ENCODE measurements at places on chromosomes 2 and 18.
A peak's percentile ranks its signal among the peaks of the same experiment; 100 is the strongest.

DNA sequence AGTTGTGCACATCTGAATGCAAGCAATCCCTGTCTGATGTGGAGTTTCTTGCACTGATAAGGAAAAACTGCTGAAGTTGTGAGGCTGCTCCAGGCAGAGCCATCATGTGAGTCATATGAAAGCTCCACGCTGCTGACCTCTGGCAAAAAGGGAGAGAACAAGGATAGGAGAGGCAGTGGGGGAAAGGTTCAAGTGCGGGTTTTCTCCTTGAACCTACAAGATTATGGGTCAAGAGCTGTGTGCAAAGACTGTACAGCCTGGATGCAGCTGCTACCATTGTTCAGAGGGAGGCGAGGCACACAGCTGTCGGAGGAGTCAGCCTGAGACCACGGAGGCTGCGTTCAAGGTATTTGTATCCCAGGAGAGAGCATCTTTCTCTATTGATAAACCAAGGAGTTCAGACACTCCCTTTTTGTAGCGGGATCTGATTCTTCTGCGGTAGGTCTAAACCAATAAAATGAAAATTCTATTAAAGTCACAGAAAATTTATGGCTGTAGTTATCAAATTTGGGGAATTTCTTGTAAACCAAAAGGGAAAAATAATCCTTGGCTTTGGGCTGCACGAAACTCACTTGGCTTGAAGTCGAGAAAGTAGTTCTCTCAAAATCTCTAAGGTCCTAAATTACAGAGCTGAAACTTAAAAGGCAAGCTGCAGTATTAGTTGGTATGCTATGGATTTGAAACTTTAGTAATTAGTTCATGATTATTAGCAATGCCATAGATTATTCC is at the start of gene CDK15:
TSS of gene CDK15 (plus strand) at position 96 of the 729 bp plus-strand sequence. CDS start at position 224, 128 bp downstream.
- no peak for DNase-seq

DNA sequence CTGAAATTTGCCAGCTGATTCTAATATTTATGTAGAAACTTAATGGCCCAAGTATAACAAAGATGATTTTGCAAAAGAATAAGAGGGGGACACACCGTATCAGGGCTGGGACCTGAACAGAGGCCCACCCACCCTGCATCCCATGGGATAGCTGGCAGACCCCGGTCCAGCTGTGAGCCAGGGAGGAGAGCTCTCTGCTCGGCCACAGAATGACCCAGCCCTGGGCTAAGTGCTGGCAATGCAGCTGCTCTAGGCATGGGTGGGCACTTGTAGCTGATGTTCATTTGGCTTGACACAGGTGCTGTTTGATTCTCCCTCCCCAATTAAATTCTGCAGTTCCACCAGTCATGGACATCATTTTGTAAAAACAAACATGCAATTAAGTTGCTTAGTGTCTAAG is 522.8 kb upstream of the RAB6C start:
- DNase-seq: no peak

GRCh38 chr2:196925051-196925767 is 1.3 kb downstream of the PGAP1 start:
- no peak for DNase-seq

- DNase-seq: no peak
These were observed 35.4 kb upstream of the CYP26B1 start for GRCh38 chr2:72183016-72183415.

DNA sequence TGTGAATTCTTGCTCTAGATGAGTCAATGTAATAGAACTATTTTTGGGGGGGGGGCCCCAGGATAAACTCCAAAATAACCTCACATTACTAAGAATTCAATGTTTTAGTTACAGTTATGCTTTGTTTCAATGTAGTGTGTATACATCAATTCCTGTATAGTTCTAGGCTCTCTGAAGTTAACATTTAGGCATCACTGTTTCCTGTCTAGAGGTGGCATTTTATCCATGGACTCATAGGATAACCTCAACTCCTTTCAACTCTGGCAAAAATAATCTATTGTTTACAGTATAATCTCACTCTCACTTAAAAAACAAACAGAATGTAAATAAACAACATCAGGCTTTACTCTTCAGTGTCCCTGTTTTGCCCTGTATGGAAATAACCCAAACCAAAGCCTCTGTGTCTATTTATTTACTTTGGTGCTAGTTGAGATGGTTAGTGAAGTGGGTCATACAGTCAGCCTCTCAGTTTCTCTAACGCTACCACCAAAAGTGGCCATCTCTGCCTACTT is 79.3 kb upstream of the MMADHC start:
- no peak for DNase-seq

DNA sequence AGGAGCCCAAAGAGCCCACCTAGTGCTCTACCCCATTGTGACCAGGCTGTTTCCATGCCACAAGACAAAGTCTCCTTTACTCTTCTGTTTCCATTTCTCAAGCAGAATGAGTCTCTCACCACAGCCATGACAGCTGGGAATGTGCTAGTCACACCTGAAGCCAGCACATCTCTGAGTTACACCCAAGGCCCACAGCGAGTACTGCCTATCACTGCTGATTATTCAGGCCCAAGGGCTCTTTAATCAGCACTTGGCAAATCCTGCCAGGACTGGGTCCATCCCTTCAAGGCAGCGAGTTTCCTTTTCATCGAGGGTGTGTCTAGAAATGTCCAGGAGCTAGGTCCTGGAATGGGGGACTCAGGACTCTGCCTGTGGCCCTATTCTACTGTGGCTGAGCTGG is 14.6 kb upstream of the PPP1R1C start:
- no peak for DNase-seq

- peak; percentile 61 for DNase-seq
These were observed 26.0 kb downstream of the CTAGE1 start for GRCh38 chr18:22391407-22392345.

DNA sequence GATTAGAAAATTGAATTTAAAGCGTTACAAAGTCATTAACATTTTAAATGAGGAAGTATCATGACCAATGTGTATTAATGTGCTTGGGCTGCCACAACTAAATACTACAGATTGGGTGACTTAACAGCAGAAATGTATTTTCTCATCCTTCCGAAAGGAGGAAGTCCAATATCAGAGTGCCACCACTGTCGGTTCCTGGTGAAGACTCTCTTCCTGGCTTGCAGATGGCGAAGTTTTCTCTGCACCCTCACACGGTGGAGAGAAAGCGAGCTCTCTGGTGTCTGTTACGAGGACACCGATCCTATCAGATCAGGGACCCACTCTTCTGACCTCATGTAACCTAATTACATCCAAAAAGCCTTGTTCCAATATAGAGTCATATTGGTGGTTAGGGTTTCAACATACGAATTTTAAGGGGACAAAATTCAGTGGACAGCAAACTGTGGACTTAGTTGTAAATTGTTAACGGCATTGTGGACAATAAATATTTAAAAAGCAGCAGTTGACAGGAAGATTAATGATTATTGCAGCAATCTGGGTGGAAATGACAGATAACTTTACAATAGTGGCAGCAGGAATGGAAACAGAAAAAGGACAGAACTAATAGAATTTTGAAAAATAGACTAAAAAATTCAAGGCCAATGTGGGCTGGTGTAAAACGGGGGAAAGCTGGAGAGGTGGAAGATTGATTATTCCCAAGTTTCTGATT is 35.1 kb upstream of the CYRIA start:
- no peak for DNase-seq

- DNase-seq: peak; percentile 67
These were observed 2.8 kb upstream of the CTDSP1 start for GRCh38 chr2:218396688-218397462.

- DNase-seq: no peak
These were observed 473.3 kb downstream of the SPAG16 start for GRCh38 chr2:213757525-213757924.

DNA sequence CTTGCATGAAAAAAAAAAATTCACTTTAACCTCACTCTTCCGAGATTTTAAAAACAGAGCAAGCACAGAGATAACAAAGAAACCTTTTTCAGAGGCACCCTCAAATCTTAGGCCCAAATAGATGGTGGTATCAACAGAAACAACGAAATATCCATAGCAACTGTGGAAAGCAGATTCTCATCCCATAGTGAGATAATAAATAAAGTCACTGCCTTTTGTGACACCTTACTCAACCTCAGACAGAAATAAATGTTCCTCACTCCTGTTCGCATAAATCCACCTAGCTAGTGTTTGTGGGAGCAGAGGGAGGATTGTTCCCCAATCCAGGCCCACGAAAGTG is 60.9 kb upstream of the RTN4 start:
- DNase-seq: no peak

DNA sequence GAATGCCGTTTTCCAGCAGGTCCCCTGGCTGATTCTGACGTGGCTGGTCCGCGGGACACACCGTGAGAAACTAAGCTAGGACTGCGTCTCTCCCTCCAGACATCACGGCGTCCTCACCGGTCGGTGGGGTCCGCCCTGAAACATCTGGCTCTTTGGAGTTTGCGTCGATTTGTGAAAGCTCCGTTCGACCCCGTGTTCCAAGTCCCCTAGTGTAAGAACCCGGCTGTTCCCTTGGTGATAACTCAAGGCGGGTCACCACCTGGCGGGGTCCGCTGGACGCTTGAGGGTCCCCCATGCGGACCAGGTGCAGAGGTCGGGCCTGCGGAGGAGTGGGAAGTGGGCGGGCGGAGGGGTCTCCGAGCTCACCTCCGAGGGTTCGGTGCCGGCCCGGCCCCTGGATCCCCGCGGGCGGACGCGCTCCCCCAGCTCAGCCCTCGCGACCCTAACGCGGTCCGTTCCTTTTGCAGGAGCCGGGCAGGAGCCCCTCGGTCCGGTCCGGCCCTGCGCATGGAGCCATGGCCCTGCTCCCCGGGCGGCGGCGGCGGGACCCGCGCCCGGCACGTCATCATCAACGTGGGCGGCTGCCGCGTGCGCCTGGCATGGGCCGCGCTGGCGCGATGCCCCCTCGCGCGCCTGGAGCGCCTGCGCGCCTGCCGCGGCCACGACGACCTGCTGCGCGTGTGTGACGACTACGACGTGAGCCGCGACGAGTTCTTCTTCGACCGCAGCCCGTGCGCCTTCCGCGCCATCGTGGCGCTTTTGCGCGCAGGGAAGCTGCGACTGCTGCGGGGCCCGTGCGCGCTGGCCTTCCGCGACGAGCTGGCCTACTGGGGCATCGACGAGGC is 65.6 kb downstream of the KCNG2 start:
- no peak for DNase-seq

- no peak for DNase-seq
These were observed 26.6 kb downstream of the SPTBN1 start for GRCh38 chr2:54482715-54483114.

GRCh38 chr2:73218298-73218697 is 4.3 kb downstream of the SMYD5 start:
- DNase-seq: no peak

DNA sequence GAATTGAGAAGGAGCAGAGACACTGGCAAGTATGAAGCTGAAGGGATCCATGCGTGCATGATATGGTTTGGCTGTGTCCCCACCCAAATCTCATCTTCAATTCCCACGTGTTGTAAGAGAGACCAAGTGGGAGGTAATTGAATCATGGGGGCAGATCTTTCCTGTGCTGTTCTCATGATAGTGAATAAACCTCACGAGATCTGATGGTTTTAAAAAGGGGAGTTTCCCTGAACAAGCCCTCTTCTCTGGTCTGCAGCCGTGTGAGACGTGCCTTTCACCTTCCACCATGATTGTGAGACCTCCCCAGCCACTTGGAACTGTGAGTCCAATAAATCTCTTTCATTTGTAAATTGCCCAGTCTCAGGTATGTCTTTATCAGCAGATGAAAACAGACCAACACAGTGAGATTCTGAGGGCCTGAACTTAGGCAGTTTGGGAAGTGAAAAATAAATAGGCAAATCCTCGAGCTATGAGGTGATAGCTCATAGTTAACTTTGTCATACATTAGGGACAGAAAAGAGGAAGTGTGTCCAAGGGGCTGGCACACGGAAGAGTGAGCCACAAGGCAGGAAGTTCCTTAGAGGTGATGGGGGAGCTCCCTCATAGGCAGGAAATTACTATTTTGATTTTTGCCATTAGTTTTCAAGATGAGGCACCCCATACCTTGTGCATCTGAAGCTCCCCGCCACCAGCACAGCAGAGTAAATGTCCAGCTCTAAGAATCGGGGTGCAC is 658.8 kb upstream of the ID2 start:
- DNase-seq: no peak

Data from activated CD8-positive, alpha-beta memory T cell treated with anti-CD3 and anti-CD28 coated beads, Interleukin-2, amount 50 U/mL, for 4 hours (primary cell).